ENCODE measurements at places on chromosomes 16 and 17. TPM values are rescaled to one million over a fixed set of nuclear protein-coding genes. Genes with fewer than 3 reads are reported as not detected.

- no peak for DNase-seq
These were observed 348.9 kb upstream of the ASIC2 start for GRCh38 chr17:33642002-33642401.

GRCh38 chr16:2468725-2469398 is 2.2 kb upstream of the NTN3 start:
- no peak for DNase-seq

- no peak for DNase-seq
These were observed 42.1 kb downstream of the IKZF3 start for GRCh38 chr17:39822051-39822451.

GRCh38 chr16:11072420-11073153 is 128.2 kb downstream of the CLEC16A start:
- no peak for DNase-seq

DNA sequence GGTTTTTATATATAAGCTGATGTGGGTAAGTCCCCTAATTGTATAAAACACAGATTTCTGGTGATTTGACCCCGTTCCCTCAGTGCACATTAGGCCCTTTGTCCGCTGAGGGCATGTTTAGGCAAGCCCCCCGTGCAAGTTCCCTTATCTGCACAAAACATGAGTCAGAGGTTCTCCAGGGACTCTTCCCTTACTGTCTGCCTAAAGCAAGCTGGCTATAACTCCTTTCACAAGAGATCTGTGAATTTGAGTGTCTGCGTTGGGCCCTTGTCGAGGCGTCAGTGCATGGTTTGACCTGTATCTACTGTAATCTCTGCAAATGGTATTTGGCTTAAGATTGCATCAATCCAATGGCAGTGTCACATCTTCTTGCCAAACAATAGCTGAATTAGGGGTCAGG is 712.8 kb downstream of the CDH8 start:
- DNase-seq, result no peak

DNA sequence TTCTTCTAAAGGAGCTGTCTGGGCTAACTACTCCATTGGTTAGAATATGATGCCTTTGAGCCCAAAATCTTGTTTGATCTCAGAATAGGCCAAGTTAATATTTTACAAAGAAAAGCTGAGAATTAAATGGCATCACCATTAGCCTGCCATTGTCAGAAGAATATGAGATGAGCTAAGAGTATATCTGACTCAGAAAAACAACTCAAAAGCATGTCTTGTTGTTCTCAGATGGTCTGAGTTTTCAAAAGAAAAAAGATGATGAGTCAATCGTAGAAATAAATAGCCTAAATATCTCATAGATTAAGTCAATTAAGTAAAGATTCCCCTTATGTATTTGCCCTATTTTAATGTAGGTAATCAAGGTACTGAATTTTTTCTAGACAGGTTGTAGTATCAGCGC is 197.1 kb upstream of the TBX2 start:
- DNase-seq, result peak; percentile 81

MYH2 gene
- total RNA-seq, result not detected

DNA sequence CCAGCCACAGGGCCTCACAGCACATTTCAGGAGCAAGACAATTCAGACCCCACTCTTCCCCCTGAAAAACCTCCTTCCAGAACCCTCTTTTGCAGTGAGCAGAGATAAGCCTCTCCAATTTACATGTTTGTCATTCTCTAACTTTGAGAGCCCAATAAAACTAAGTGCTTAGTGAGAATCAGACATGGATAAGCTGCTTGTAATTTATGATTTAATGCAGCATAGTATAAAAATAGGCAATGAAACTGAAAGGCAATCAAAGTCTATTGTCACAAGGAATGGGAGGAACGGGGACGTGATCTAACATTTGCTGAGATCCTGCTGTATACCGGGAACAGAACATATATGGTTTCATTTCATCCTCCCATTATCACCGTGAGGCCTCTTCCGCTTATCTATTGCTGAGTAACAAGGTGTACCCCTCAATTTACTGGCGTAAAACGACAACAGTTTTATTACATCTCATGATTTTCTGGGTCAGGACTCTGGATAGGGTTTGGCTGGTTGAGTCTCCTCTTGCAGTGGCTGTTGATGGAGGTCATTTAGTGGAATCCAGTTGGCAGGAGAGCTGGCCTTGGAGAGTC is 597.4 kb downstream of the MAF start:
- DNase-seq, result no peak

DNA sequence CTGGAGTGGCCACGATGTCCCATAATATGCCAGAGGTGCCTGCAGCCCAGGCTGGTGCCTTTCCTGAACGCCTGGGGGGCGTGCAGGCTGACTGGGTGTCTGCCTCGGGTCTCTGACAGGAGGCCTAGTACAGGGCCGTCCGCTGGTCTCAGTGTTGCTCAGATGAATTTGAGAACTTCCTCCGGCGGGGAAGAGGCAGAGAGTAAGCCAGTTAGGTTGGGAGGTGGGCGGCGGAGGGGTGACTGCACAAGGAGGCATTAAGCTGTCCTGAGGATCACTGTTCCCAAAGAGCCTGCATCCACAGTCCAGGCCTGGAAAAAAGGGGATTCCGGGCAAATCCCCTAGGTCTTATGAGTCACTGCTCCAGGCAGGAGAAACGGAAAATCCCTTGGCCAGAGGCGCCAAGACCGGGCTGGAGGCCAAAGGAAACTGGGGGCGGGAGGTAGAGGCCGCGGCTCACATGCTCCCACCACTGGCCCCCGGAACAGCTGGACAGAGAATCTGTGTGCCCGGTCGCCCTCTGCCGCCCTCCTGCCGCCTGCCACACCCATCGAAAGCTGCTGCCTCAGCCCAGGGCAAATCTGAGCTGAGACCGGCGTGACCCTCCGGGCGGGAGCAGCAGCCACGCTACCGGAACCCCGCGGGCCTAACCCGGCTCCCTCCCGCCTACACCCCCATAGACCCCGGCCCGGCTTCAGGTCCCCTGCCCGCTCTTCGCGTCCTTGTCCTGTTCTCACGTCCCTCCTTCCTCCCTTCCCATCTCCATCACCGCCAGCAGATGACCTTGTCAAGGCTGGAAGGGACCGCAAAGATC is 1.2 kb downstream of the TRIM47 start:
- peak; percentile 97 for DNase-seq

DNA sequence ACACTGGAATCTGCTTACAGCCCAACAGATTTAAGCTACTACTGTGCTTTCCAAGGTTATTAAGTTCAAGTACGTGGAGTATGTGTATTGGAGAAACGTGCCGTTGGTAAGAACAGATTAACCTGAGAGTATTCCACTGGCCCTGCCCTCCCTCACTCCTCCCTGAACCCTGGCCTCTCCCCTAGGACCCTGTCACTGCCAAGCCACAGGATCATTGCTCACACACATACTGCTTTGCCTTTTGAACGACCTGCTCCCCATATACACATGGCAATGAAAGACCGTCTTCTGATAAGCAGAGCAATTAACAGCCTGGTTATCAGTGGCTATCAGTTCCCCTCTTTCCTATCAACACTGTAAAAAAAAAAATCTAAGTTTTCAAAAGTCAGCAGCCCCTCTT is 458.9 kb upstream of the DYNLRB2 start:
- DNase-seq, result no peak

DNA sequence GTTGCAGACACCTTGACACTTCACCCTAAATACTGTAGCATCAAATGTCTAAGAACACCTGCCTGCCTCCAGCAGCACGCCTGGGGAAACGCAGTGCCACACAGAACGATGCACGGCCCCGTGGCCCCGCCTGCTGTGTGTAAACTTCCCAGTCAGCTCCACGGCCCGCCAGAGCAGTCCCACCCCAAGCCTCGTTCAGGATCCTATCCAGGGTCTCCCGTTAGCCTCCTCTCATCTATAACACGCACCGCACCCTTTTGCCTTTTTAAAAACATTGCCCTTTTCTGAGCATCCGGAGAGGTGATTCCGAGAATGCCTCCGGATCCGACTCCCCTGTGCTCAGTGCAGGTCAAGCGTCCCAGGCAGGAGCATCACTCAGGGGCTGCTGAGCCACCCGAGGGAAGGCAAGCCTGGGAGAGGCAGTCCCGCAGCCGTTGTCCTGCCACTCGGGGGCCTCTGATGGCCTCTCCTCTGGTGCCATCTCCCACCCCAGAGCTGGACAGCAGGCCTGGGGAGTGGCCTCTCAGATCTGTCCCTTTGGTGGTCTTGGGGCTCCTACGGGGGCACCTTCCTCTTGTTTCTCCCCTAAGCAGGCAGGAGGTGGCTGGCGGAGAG is 37.9 kb upstream of the SLC38A10 start:
- DNase-seq, result no peak

DNA sequence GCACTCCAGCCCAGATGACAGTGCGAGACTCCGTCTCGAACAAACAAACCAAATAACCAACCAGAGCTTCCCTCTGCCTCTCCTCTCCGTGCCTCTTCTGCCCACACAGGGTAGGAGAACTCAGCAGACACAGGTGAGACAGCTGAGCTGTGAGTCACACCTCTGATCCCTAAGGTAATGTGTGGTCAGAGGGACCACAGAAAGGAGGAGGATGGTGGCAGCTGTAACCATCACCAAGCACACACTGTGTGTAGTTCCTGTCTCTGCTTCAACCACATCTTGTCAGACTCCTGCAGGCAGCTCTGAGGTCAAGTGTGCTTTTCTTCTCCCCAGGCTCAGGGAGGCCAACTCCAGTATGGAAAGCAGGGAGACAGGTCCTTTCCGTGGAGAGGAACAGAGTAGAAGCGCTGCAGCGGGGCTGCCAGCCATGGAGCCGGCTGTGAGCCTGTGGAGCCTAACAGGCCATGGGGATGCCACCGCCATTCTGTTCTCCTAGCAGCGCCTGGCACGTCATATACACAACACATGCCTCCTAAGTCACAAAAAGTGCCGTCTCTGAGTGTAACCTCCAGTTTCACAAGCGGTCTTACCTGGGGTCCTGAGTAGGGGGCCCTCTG is 7.1 kb downstream of the NUDT16L1 start:
- no peak for DNase-seq

DNA sequence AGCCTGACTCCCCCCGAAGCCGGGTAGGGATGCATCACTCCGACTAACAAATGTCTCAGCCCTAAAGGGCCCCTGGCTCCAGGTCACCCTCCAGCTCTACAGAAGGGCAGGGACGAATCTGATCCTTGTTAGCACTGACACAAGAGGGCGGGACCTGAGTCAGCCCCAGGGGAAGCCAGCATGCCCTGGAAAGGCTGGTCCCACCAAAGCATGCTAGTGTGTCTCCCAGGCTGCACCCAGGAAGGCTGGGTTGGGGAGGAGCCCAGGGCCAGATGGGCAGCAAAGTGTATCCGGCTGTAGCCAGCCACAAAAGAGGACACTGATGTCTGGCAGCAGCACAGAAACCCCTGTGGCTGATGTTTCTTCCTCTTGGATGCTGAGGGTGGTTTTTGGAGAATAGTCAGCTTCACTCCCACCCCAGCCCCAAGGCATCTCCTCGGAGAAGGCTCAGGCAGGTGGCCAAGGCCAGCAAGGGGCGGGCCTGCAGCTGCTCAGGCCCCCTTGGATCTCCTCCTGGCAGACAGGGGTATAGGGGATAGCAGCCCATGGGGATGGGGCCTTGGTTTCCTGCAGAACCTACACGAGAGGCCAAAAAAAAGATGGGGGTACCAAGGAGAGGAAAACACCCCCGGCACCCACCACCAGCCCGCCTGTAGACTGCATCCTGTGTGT is 11.0 kb downstream of the NATD1 start:
- no peak for DNase-seq

GRCh38 chr17:18087610-18088491 is at the start of gene DRG2:
Gene DRG2, plus strand, starts transcription at chr17:18087948. Its CDS starts 76 bp downstream, at chr17:18088024.
- peak; percentile 89 for DNase-seq

GRCh38 chr16:68826652-68827051 is 16.7 kb upstream of the TANGO6 start:
- no peak for DNase-seq

SDR42E2 gene
- not detected for total RNA-seq

- DNase-seq, result peak; percentile 52
These were observed 630 bp downstream of the GRB2 start for GRCh38 chr17:75404731-75405364.

LPCAT2 gene
- total RNA-seq, result 8.6 TPM

- DNase-seq, result no peak
These were observed 40.8 kb downstream of the USP32 start for GRCh38 chr17:60351012-60351695.

DNA sequence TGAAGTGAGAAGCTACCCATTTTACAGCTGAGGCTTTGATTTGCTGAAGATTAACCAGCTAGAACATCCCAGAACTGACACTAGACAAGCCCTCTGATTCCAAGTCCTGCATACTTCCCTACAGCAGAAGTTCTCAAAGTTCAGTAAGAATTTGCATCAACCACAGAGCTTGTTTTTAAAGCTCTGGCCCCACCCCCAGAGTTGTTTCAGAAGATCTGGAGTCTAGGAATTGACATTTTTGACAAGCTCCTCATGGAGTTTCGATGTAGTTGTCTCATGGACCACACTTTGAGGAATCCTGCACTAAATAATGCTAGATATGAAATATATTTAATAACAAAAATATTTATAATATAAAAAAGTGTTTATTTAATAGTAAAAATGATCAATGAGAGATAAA is 120.3 kb upstream of the ADAMTS18 start:
- no peak for DNase-seq

GRCh38 chr17:30323895-30324319 is 9.9 kb downstream of the TMIGD1 start:
- no peak for DNase-seq

ARHGDIA gene
- total RNA-seq, result 77.2 TPM

DNA sequence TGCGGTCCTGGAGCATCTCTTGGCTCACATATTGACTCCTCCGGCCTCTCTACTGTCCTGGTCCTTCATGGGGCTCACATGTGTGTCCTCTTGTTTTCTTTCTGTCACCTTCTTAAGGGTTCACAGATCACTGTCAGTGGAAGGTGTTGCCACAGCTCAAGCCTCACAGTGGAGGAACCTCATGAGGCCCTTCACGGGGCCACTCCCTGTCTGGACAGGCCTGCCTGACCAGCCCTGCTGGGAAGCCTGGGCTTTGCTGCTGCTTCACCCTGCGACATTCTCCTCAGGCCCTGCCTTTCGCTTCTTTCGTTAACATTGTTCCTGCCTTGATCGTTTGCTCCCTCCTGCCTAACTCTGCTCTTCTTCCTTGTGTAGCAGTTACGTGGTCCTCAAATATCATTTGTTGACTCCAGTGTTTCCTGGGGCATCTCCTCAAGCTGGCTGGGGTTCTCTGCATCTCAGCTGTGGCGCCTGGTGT is 55.9 kb downstream of the WDR45B start:
- no peak for DNase-seq

KRT27 gene
- not detected for total RNA-seq

DDX19B gene
- total RNA-seq, result 33.3 TPM
